ENCODE measurements at places on chromosomes 2 and 18.

DNA sequence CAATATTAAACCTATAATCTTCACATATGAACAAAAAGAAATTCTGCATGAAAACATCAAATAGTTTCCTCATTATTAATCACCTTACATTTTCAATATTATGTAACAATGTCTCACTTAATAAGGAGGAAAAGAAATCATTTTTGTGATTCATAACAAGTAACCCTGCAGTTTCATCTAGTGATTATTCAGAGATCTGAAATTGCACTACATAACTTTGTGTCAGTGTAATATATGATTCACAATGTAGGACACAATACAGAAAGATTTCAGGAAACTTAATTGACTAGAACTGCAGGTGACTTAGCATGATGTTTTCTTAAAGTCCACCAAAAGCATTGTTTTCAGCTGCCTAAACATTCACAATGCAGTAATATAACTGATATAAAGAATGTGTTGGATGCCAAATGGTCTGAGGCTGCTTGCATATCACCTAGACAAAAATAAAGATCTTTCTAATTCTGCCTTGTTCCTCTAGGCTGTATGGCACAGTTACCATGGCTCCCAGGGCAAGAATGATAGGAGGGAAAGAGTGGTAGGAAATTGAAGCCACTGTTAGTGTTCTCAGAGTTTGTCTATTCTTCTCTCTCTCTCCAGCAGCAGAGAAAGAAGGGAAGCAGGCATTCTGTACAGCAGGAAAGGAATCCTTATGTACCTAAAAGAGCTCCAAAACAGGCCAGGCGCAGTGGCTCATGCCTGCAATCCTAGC, 366.6 kb downstream of the FSIP2 start:
- no peak for DNase-seq

GRCh38 chr2:128012698-128013097, 15.2 kb downstream of the SAP130 start:
- DNase-seq, result no peak

DNA sequence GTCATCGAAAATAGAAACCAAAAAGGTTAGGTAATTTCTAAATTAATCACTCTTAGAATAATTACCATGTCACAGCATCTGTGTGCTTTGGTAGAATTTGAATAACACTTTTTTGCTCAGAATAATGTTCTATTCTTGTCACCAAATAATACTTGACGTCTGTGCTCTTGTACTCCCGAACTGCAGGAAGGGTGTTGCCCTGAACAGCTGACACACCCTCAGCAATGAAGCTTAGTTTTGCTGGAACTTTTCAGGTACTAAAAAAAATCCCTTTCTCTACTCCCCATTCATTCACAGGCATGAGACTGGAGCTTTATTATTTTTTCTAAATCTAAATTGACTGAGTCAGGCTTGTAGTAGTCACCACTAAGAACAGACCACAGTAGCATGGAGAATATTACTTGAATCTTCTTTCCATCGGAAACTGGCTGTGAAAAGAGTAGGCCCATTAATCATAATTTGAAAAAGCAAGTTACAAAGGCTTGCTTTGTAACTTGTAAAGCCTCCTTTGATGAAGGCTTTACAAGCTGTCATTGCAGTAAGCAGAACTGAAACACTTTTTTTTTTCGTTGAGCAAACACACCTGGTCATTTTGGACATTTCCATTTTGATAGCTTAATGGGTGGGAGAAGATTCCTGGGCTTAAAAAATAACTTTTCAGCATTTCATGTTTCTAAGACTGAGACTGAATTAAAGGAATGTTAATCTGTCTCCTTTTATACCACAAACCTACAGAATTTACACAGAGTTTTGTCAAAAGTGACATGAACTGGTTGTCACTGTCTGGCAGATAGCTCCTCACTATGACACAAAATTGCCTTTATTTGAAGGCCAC, 70.3 kb upstream of the PELI1 start:
- no peak for DNase-seq

GRCh38 chr2:64985447-64985846, 3.8 kb upstream of the SLC1A4 start:
- no peak for DNase-seq

- no peak for DNase-seq
Measured at GRCh38 chr18:8602040-8602439, 7.2 kb upstream of the RAB12 start.

GRCh38 chr2:239943991-239944631, 81.0 kb downstream of the NDUFA10 start:
- DNase-seq, result no peak

DNA sequence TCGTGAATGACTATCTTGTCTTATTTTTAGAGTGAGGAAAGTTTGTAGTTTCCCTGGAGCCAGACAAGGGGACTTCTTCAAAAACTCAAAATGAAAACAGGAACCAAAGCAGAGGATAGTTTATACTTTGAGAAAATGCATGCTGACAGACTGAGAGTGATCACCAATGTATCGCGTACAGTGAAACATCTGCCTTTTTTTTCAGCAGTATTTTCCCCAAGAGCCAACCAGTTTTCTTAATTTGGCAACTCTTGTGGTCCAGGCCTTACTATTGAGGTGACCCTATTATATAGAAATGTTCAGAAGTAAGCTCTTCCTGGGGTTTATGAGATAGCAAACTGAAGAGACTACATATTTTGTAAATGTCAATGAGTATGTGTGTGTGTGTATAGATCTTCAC, 153.7 kb upstream of the VRK2 start:
- DNase-seq, result no peak

DNA sequence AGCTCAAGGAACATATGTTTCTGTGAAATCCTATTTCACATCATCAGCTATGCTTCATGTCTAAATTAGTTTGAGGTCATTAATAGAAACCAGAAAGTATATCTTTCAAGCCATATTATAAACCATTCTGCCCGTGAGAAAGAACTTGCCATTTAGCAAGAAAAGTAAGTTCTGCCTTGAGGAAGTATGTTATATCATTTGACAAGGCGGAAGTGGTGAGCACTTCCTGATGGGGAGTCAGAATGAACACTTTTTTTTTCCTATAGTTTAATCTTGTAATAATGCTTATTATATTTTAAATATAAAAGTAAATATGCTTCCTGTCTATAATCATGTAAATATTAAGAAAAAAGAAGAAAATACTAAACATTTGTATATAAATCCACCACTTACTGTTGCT, 39.3 kb upstream of the NRXN1 start:
- DNase-seq, result no peak

DNA sequence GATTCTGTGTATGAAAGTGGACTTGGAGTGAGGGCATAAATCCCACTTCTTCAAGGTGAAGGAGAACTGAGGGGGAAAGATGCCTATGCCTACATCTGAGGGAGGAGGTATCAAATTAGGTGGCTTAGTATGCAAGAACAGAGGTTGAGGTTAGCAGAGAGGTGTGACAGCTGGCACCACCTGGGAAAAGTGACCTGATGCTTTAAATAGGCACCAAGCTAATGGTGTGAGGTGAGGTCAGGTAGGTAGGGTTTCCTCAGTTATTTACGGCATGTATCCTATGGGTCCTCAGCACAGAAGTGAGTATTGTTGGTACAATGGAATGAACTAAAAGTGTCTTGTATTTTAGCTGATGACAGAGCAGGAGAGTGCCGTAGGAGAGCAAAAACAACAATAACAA, 367.1 kb downstream of the CLIP4 start:
- no peak for DNase-seq

GRCh38 chr18:27585602-27586173, 400.6 kb upstream of the CHST9 start:
- no peak for DNase-seq

- DNase-seq, result no peak
Measured at GRCh38 chr18:54767098-54767497, 61.2 kb upstream of the RAB27B start.

DNA sequence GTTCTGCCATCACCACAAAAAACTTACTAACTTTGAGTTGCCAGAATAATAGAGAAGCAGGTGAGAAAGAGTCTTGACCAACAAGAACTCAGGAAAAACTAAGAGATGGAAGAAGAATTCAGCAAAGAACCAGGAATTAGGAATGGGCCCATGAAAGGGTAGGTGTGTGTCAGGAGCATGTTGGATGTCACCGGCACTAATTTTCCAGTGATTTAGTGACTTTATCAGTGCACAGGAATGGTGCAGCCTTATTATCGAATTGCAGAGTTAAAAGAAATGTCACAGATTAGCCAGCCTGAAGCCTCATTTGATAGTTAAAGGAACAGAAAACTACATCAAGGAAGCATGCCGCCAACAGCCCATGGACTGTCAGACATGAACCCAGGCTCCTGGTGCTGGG, 9.0 kb upstream of the BOD1L2 start:
- no peak for DNase-seq

DNA sequence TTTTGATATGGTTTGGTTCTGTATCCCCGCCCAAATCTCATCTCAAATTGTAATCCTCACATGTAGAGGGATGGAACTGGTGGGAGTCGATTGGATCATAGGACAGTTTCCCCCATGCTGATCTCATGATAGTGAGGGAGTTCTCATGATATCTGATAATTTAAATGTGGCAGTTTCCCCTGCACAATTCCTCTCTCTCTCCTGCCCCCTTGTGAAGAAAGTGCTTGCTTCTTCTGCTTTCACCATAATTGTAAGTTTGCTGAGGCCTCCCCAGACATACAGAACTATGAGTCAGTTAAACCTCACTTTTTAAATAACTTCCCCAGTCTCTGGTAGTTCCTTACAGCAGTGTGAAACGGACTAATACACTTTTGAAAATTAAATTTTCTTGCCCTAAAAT, 12.3 kb upstream of the KCNJ3 start:
- no peak for DNase-seq

GRCh38 chr18:3234457-3234856, 13.1 kb upstream of the MYL12A start:
- no peak for DNase-seq

DNA sequence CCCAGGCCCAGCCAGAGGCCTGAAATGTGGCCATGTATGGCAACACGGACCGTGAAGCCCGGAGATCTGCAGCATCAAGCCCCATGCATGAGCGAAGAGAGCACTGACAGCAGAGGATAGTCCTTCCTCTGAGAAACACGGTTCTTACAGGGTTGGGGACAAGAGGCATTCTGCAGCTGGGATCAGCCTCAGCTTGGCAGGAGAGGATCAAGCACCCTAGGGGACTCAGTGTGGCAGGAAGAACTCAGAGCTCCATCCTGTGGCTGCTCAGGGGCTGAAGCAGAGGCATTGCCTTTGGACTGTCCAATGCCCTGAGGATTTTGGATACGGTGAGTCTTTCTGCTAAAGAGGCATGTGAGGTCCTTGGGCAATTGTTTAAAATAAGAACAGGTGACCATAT, 368.7 kb downstream of the ZNF516 start:
- no peak for DNase-seq

DNA sequence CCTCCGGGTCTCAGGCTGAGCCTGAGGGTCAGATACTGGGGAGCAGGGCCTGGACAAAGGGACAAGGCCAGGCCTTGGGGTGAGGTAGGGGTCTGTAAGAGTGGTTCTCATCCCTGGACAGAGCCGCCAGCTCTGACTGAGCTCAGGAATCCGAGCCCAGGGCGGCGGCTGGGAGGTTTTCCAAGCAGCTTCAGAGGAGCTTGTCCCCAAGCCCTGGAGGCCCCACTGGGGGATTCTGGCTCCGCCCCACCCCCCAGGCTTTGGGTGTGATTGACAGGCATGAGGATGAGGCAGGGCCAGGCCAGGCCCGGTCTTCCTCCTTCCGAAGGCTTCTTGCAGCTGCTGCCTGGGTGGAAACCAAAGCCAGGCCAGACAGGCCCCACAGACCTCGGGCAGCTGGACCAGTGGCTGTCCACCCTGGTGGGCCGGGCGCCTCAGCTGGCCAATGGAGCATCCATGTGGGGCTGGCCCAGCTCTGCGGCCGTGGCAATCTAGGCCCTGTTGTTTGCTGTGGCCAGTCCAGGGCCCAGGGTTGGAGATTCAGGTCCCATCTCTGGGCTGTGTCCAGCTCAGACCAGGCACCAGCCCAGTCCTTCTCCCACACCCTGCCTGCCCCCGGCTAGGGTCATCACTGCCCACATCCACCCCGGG, 23.1 kb upstream of the GPC1 start:
- no peak for DNase-seq

GRCh38 chr2:19835781-19836281, 66.0 kb downstream of the TTC32 start:
- DNase-seq, result no peak

GRCh38 chr2:172753610-172754009, 18.0 kb downstream of the RAPGEF4 start:
- DNase-seq, result no peak

DNA sequence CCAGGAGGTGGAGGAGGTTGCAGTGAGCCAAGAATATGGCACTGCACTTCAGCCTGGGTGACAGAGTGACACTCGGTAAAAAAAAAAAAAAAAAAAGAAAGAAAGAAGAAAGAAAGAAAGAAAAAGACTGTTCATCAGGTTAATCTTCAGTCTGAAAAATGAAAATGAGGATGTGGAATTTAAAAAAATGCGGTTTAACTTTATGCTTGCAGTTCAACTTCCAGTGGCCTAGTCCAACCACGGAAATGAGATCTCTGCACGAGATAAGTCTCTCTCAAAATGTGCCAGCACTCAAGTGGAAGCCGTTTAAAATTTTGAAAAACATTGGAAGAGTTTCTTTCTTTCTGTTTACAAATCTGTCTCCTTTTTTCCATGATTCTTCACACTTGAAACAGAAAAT, 112.1 kb downstream of the DOCK10 start:
- DNase-seq, result no peak

DNA sequence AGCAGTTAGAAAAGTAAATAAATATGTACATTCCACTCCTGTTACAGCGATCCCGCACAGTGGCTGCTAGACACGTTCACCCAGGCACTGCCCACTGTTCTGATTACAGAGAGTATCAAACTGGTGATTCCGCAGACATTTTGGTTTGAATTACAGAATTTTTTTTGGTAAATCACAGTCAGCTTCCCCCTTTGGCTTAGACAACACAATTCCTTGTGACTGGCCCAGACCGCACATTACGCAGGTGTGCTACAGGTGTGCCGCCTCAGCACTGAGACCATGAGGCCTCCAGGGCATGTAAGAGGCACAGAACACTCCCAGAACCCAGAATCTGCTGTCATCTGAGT, 112.3 kb downstream of the PXDN start:
- no peak for DNase-seq

DNA sequence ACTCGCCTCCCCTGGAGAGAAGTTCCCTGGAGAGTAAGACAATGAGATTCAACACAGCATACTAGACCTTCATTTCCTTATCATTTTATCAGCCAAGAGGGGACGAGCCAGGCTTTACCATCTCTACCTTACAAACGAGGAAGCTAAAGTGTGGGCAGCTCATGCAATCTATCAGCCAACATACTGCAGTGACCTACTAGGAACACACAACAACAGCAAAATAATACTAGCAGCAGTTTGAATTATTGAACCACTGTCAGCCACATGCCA, 60.0 kb upstream of the TEX51 start:
- no peak for DNase-seq

- no peak for DNase-seq
Measured at GRCh38 chr18:21894619-21895367, 154.2 kb downstream of the MIB1 start.

GRCh38 chr2:25201265-25201664, 32.9 kb upstream of the POMC start:
- DNase-seq, result no peak

All from SHP77 treated with DMSO at 0.1 percent for 48 hours (cell line).